ENCODE measurements at places on chromosomes 11 and 22. TPM values are rescaled to one million over a fixed set of nuclear protein-coding genes. Genes with fewer than 3 reads are reported as not detected.

Gene GAS2
- total RNA-seq: 1.2 TPM

Gene OR10A3
- total RNA-seq: not detected

Gene OR52I2
- not detected for total RNA-seq

Gene OR51F1
- total RNA-seq: not detected

Gene ARHGEF17
- total RNA-seq: 5.4 TPM

Gene MYBPC3
- total RNA-seq: not detected

Gene LSP1
- total RNA-seq: 18.8 TPM

Gene CASP1
- total RNA-seq: 58.8 TPM

Gene PHETA2
- 5.5 TPM for total RNA-seq

Gene CSTF3
- 13.5 TPM for total RNA-seq

Gene SCN2B
- total RNA-seq: 0.32 TPM

Gene C11orf42
- total RNA-seq: not detected

Gene TEX54
- total RNA-seq: not detected

Gene HSPB2
- 0.32 TPM for total RNA-seq

Gene PLCB3
- total RNA-seq: 43.9 TPM

Gene HOATZ
- not detected for total RNA-seq

Gene MMP7
- 23.7 TPM for total RNA-seq

Gene MOGAT2
- 0.60 TPM for total RNA-seq

Gene MRGPRX3
- 1.9 TPM for total RNA-seq

Gene TBX1
- total RNA-seq: 1.1 TPM

Gene MMP11
- 1.7 TPM for total RNA-seq

Data from esophagus mucosa (tissue), 1 donor.